ENCODE measurements at places on chromosomes 16 and 17. TPM values are rescaled to one million over a fixed set of nuclear protein-coding genes. Genes with fewer than 3 reads are reported as not detected.
A peak's percentile ranks its signal among the peaks of the same experiment; 100 is the strongest.

- peak; percentile 99 for DNase-seq
Observed at GRCh38 chr16:56193951-56194726, 2.9 kb downstream of the GNAO1 start.

GRCh38 chr17:52306314-52306713 is 147.8 kb upstream of the CA10 start:
- no peak for DNase-seq

GRCh38 chr17:9968881-9969280 is 63.8 kb upstream of the RCVRN start:
- no peak for DNase-seq

- DNase-seq = no peak
Observed at GRCh38 chr16:84631886-84632285, 14.0 kb upstream of the COTL1 start.

The PERCC1 gene
- not detected for total RNA-seq

The UNC13D gene
- 8.4 TPM for total RNA-seq

The WSCD1 gene
- 47.4 TPM for total RNA-seq

The CPHXL2 gene
- total RNA-seq = not detected

- no peak for DNase-seq
Observed at GRCh38 chr16:24906199-24906808, 60.5 kb downstream of the SLC5A11 start.
